Right cardiac atrium (tissue), 5 donors: ENCODE measurements at places on chromosomes 2 and 18.

- peak; percentile 20 for DNase-seq
Observed at GRCh38 chr2:139864821-139865302, 1084.7 kb upstream of the NXPH2 start.

GRCh38 chr2:40041422-40042382 is 262.6 kb upstream of the THUMPD2 start:
- DNase-seq: no peak

- DNase-seq: no peak
Observed at GRCh38 chr18:55897091-55897689, 309.2 kb upstream of the TCF4 start.

- no peak for DNase-seq
Observed at GRCh38 chr2:12603781-12604295, 112.9 kb upstream of the TRIB2 start.

DNA sequence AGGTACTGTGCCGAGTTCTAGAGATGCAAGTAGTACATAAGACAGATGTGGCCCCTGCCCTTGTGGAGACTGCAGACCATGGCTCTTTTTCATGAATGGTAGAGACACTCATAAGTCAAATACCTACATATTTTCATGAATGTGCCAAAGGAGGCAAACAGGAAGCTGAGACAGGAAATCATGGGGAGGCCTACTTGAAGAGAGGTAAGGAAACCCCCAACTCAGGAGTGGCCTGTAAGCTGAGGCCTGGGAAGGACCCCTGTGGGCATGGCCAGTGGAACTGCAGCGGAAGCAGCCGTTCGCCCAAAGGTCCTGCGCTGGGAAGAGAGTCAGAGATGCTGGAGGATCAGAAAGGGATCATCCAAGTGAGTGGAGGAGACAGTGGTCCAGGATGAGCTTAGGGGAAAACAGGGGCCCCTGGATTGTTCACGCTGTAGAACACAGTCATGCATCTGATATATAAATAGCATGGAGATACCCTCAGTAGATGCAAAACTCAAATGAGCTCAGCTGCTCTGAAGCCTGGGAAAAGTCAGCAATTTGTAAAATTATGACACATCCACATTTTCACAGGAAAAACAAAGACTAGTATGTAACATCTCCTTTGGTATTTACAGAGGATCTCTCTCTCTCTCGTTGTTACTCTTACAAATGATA is 228.9 kb downstream of the NEDD4L start:
- DNase-seq: no peak

DNA sequence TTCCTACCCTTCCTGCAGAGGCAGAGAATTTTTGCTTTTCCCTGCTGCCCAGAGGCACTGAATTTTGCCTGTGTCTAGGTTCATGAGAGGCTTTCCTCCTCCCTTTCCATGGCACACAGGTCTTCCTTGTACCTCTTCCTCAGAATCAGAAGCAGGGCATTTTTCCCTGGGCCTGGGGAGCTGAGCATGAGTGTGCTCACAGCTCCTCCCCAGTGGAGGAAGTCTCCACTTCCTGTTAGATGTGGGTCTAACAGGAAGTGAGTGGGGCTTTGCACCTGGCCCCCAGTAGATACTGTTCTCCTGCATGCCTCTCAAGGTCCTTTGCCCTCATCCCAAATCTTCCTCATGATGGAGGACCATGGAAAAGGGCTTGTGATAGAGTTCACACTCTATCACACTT is 297.2 kb upstream of the FIGN start:
- DNase-seq: no peak

- peak; percentile 53 for DNase-seq
Observed at GRCh38 chr2:234861841-234862735, 89.7 kb upstream of the SH3BP4 start.
